GM13977 (cell line): ENCODE measurements at places on chromosomes 3 and 15.

DNA sequence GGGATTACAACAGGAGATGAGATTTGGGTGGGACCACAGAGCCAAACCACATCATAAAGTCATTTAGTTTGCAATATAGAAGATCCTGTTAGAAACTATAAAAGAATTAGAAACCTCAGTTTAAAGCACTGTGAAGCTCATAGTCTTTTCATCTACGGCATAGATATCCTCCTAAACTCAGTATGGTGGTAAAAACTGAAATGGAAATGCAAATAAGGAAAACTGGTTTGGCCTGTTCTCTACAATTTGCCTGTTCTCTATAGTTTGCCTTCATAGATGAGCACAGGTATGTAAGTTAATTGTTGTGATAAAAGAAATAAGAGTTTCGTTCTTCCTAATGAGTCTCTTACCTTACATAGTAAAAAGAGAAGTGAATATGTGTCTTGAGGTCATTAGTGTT lies 331.6 kb upstream of the ARL6 start:
- no peak for DNase-seq

GRCh38 chr3:99413504-99413903 lies 224.9 kb upstream of the COL8A1 start:
- no peak for DNase-seq

DNA sequence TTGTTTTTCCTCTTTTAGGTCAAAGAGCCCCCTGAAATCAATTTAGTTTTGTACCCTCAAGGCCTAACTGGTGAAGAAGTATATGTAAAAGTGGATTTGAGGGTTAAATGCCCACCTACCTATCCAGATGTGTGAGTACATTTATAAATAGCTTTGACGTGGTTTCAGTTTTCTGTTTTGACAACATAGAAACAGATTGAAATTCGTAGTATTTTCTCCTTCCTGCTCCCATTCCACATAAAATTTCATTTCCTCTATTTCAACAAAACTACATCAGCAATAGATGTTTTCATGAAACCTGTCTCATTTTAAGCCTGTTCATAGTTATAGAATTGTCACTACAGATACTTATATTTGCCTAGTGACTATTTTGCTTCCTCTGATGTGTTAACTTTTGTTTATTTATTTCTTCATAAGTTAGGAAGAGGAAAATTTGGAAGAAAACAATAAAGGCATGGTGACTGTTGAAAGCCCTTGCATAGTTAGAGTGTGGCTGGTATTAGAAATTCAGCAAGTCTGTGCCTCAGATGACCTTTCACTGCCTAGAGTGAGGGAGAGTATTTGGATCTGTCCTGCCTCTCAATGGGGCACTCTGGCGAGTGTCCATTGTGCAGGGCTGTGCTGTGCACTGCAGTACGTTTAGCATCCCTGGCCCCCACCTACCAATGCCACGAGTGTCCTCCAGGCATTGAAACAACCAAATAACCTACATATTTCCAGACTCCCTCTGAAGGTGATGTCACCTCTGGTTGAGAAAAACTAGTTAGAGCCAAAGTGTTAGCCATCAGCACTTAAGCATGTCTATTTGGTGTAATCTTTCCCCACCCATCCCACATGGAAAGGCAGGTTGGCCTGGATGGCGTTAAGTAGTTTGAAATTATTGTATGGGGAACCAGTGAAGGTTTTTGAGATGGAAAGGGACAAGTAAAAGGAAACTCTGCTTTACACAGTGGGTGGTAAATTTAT lies 5.9 kb downstream of the EIF2AK4 start:
- DNase-seq, result no peak

DNA sequence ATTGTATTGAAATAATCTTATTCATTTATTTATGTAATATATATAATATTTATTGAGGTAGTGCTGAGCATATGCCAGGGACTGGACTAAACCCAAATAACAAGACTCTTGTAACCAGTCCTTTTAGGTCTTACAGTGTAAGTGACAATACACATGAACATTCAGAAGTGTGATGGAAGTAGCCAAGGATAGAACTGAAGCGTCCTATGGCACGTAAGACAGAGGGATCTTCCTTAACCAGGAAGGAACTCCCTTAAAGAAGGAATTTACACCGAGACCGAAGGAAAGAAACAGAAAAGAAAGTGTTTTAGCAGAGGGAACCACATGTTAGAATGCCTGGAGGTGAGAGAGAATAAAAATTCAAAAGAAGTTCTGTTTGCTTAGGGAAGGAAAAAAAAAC lies 23.6 kb upstream of the CLDN1 start:
- DNase-seq, result no peak

DNA sequence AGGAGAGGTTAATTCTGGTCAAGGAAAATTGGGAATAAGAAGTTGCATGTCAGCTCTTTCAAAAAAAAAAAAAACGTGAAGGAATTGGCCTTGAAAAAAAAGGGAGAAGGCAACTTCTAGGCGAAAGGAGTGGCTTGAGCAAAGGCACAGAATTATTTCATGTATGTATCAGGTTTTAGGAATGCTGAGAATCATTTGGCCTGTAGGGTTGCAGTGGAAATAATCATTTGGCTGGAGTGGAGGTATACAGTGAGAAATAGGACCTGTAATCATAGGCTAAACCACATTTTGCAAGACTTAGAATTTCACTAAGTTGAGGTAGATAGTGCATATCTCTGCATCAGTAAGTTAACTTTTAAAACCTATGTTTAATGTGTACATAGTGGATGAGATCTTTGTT lies 54.9 kb downstream of the EPHA6 start:
- DNase-seq, result no peak

DNA sequence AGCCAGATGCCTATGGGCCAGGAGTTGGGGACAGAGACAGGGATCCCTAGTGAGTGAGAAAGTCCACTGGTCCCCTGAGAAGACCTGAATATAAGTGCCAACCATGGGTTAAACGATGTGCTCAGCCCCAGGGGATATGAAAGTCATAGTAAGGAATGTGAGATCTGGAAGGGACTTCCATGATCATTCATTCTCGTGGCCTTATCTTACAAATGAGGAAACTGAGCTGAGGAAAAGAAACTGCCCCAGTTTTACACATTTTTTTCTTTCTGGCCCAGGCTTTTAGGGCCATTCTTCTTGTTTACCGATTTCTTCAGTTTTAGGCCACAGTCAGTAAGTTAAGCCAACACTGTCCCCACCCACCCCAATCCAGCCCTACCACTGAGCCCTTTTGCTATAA lies 11.1 kb downstream of the CD80 start:
- DNase-seq, result no peak

- no peak for DNase-seq
These were observed 36.6 kb upstream of the EPHB3 start for GRCh38 chr3:184524981-184525336.

DNA sequence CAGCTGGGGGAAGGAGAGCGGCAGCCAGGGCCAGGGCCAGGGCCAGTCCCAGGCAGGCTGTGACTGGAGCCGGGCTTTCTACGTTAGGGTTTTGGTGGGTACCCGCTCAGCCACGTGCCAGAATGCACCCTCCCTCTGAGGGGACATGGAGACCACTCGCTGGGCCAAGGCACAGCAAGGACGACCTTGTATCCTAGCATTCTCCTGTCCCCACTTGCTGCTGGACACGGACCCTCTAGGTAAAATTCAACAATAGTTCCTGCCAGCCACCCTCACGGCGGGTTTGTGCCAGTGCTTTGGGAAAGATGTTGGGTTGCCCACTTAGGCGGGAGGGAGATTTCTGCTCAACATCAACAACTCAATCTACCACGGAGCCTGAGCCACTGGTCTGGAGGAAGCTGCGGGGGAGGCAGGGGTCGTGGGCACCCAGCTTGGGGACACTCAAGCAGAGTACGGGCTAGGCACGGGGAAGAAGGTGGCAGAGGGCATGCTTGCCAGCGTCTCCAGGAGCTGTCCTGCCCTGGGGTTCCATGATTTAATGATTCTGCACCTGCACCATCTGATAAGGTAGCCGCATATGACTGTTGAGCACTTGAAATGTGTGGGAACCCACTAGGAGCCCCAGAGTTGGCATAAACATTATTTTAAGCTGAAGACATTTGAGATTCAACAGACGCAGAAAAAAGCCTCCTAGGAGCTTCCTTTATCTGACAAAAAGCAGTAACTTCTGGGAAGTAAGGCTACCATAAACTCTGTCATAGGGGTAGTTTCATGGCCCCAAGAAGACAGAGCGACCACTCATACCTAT lies 22.5 kb upstream of the C15orf39 start:
- DNase-seq, result no peak

DNA sequence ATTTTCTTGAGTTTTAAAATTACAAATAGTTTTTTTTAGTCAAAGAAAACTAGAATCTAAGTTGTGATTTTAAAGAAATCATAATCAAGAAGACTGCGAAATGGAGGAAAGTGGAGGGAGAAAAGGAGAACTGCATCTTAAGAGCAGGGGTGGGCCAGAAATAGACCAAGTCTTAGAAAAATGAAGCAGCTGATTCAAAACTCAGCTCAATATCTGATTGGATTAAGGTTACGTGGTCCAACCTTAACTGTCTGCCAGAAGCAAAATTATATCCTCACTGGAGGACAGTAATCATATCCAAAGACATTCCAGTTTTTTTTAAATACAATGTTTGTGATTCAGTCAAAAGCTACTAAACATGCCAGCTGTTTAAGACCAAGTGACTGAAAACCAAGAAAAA lies 41.4 kb downstream of the CHSY1 start:
- DNase-seq, result no peak

- peak; percentile 65 for DNase-seq
These were observed 783.3 kb downstream of the ZPLD1 start for GRCh38 chr3:103218146-103218545.

DNA sequence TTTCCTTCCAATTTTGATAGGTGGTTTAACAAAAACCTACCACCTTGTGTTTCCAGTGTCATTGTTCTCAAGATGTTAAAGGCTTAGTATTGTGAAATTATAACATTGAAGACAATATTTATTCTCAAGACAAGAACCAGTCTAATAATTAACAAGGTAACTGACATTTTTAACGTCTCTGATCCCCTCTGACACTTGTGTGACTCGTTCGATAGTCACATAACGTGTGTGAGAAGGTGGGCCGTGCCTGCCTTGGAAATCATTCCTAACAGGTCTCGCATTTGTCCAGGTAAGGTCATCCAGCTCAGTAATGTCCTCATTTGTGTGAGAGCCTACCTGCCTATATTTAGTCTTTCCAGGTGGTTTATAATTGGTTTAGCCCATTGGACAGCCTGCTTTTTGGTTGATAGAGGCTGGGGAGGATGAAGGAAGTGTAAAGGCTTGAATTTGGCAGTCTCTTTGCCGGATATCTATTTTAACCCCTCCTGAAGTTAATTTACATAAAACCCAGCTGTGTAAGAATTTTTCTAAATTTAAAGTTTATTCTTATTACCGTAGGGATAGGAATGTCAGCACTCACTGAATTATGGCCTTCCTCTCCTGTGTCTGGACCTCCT lies 94.4 kb downstream of the AKAP13 start:
- DNase-seq, result no peak

DNA sequence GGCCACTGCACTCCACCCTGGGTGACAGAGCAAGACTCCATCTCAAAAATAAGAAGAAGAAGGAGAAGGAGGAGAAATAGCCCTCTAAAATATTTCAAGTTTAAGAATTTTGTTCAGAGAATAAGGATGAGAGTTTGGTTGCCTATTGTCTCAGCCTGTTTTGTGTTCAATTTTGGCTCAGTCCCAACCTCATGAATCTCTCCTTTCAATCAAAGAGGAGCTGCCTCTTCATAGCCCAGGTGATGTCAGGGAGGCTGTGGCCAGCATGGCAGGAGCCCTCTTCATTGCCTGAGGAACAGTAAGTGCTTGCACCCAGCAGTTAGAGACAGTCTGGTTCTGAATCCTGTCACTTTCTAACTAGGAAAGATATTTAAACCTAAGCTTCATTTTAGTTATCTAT lies 55.0 kb downstream of the BDH1 start:
- DNase-seq, result peak; percentile 12

GRCh38 chr3:42805141-42805821 lies 991 bp upstream of the HIGD1A start:
- DNase-seq, result no peak

DNA sequence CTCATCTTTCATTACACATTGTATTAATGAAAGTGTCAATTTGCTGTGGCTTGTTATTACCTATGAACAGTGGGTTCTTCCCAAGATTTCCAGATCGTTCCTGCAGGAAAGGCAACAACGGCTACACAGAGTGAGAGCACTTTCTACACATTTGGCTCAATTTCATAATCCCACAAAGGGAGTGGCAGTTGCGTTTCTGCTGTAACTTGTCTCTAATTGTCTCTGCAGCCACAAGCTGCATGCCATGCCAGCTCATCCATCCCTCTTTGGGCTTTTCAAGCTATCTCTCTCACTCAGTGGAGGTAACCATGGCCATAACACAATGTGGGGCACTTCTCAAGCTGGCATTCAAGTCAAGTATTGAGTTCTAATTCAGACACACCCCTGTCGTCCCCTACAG lies 27.7 kb upstream of the CPNE4 start:
- no peak for DNase-seq

DNA sequence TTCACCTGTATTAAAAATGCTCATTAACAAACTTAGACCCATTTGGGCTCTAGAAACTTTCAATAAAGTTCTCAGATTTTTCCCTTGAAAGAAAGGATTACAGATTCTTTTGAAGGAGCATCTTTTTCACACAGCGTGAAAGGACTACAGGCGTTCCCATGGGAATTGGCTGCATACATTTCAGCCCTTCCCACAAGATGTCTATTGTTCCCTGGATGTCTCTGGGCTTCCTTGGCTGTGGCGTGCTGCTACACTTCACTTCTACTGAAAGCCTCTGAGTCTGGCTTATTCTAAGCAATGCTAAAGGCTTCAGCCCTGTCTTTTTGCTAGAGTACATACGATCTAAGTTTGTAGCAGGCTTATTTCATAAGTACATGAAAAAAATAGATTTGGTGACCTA lies 1.4 kb downstream of the VEPH1 start:
- DNase-seq, result no peak

DNA sequence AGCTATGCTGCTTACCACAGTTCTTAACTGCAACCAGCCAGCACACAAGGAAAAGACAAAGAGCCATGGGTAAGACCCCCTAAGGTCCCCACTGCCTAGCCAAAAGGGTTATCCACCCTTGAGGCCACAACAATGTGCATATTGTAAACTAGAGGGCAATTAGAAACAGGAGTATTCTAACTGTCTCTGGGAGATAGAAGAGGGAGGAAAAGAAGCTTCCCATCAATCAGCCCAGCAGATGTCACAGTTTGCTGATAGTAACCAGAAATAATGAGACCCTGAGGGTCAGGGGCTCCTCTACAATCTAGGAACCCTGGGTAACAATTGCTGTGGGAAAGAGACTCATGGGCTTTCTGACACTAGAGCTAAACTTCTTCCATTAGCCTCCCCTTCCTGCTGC lies 20.6 kb upstream of the IFT57 start:
- DNase-seq, result no peak

GRCh38 chr3:196431181-196432136 lies 768 bp downstream of the UBXN7 start:
- peak; percentile 69 for DNase-seq

DNA sequence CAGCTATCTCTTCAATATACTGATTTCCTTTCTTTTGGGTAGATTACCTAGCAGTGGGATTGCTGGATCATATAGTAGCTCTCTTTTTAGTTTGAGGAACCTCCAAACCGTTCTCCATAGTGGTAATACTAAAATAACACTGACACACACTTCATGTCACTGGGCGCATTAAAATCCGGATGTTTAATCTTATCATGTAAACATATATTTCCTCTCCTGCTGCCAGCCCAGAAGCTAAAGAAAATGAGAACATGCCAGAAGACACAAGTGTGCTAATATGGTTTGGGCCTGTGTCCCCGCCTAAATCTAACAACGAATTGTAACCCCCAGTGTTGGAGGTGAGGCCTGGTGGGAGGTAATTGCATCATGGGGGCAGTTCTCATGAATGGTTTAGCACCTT lies 23.6 kb upstream of the KCNMB2 start:
- no peak for DNase-seq
